ENCODE measurements at places on chromosomes 3 and 15.

DNA sequence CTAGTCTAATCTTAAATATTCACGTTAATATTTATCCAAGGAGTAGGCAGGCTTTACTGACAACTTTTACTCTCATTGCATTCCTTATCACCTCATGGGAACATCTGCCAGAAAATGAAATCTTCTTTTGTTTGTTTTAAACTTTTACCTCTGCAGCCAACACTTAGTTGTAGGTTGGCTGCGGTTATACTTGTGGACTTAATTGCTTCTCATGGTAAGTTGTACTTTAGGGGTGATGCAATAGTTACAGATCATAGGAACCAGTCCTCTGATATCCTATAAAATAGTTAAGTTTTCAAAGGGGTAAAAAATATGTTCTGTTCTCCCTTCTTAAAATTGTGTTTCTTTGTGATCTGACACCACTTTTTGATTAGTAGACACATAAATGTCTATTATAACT, 321.9 kb downstream of the ZPLD1 start:
- DNase-seq, result no peak

DNA sequence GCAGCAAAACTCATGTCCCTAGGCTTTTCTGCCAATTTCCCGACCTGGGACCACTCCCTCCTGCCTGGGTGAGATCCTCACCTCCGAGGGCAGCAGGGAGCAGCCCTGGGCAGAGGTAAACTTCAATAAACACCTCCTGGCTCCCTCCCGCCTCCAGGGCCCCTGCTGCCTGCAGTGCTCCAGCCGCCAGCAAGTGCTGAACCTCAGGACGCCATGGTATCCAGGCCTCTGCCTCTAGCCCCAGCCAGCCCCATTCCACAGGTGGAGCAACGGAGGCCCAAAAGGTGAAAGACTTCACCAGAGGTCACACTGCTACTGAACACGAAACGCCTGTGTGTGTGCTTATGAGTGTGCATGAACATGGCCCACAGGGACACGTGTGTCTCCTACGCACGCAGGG, 59.9 kb upstream of the LINGO1 start:
- no peak for DNase-seq

- DNase-seq, result no peak
These were observed 247.3 kb upstream of the NSMCE3 start for GRCh38 chr15:29516929-29517328.

DNA sequence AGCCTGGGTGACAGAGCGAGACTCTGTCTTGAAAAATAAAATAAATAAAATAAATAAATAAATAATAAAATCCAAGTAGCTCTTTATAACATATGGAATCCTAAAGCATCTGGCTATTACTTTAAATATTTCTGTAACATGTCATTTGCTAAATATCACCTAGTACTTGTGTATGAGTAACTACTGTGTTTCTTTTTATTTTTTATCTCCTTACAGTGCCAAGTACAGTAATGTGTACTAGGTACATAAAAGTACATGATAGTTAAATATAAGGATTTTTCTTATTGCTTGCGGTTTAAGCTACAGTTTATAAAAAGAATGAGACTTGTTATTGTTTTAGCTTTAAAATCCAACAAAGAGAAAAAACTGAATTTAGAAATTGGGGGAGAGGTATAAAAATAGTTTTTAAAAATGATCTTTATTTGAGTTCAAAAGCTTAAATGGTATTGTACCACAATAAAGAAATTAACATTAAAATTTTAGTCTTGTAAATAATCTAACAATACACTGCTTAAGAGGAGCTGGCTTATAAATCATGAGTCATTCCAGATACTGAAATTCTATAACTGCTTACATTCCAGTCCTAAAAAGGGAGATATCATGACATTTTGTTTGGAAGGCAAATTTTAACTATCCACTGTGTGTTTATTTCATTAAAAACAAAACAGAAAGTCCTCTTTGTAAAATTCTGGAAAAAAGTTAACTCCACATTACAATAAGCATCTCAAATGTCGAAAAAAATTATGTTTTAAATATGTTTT, 73.1 kb downstream of the FGF7 start:
- DNase-seq, result no peak

- DNase-seq, result no peak
These were observed 7.0 kb upstream of the MANF start for GRCh38 chr3:51378065-51378464.

- no peak for DNase-seq
These were observed 71.9 kb upstream of the MBNL1 start for GRCh38 chr3:152196782-152197181.

- peak; percentile 79 for DNase-seq
These were observed at the start of gene KLHDC8B for GRCh38 chr3:49171119-49171774. KLHDC8B (plus strand) TSS chr3:49171598; CDS start chr3:49172770, 1,172 bp downstream.

DNA sequence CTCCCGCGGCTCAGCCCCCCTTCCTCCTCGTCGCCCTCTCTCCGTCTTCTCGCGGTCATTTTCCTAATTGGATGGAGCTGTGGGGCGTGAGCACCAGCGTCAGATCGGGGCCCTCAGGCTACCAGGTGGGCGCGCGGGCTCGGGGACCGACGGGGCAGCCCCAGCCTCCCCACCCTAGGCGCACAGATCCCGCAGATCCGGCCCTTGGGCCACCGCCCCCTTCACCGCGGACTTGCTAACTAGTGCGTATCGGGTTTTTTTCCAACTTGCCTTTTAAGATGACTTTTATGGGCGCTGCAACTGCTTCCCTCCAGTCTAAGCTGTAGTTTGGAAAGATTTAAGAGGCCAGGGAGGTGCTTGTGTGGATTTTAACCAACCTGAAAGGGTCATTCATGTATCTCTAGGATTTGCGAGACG, 1.3 kb downstream of the ZNF710 start:
- peak; percentile 76 for DNase-seq

GRCh38 chr15:25767356-25768151, 95.6 kb downstream of the ATP10A start:
- no peak for DNase-seq

GRCh38 chr15:64216730-64217428, 54.1 kb upstream of the PPIB start:
- peak; percentile 48 for DNase-seq

DNA sequence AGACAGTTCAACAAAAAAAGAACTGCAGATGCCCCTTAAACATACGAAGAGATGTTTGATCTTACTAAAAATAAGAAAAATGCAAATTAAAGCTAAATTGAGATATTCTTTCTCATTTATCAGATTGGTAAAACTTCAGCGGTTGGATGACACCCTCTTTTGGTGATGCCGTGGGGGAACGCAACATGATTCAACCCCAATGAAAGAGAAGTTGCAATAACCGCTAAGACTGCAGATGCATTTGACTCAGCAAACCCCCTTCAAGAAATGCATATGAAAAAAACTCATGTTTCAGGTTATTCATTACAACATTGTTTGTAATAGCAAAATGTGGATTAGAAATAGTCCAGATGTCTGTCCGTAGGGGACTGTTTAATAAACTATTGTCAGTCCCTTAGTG, 3.6 kb downstream of the KLHL6 start:
- DNase-seq, result no peak

DNA sequence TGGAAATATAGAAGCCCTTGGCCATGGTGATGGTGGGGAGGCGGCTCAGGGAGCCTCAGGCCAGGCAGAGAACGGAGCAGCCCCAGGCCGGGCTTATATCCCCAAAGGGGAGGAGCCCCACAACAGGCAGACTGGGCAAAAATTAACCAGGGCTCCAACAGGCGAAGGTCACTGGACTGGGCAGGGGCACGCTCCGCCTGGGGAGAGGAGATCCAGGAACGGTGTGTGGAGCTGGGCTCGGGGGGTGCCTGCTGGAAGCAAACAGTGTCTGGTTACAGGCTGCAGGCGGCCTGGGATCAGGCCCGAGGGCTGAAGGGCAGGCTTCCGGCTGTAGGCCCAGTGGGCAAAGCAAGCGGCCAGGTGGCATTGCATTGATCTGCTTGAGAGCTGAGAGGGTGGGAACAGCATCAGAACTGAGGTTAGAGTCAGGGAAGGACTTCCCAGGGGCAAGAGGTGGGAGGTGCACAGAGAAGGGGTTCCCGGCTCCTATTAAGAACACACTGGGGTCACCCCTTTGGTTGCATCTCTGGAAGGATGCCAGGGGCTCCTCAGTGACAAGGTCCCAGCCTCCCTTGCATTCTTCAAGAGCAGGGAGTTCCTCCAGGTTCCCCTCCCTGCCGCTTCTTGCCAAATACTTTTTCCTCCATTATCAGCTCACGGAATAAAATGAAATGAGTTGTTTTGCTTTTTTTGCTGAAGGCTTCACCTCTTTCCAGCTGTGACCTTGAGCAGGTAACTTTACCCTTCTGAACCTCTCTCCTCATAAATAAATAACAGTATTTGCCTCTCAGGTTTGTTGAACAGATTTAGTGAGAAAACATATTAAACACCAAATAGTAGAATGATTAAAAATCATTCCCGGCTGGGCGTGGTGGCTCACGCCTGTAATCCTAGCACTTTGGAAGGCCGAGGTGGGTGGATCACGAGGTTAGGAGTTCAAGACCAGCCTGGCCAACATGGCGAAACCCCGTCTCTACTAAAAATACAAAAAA, 7.8 kb downstream of the ANPEP start:
- DNase-seq, result no peak

DNA sequence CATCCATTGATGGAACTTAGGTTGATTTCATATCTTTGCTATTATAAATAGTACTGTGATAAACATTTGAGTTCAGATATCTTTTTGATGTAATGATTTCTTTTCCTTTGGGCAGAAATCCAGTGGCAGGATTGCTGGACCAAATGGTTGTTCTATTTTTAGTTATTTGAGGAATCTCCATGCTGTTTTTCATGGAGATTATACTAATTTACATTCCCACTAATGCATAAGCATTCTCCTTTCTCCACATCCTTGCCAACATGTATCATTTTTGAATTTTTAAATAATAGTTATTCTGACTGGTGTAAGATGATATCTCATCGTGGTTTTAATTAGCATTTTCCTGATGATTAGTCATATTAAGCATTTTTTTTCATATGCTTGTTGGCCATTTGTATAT, 144.0 kb upstream of the SUCLG2 start:
- no peak for DNase-seq
